ENCODE measurements at places on chromosomes 6 and 20. TPM values are rescaled to one million over a fixed set of nuclear protein-coding genes. Genes with fewer than 3 reads are reported as not detected.

- no peak for DNase-seq
Observed at GRCh38 chr20:10602221-10602871, 71.5 kb downstream of the JAG1 start.

DNA sequence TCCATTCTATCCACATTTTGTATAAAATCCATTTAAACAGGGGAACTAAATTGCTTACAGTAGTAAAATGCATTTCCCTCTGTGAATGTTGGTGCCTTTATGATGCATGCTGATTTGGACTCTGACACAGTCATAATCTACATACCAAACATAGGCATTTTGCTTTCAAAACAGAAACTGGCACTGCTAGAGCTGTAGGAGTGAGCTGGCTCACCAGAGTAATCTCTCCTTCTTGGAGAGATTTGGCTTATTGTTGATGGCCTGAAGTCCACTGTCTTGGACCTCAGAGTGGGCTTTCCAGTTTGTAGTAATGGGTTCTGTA lies 363.2 kb upstream of the FLRT3 start:
- no peak for DNase-seq

The ZC2HC1B gene
- polyA plus RNA-seq: not detected

The FAM184A gene
- polyA plus RNA-seq: 6.9 TPM

DNA sequence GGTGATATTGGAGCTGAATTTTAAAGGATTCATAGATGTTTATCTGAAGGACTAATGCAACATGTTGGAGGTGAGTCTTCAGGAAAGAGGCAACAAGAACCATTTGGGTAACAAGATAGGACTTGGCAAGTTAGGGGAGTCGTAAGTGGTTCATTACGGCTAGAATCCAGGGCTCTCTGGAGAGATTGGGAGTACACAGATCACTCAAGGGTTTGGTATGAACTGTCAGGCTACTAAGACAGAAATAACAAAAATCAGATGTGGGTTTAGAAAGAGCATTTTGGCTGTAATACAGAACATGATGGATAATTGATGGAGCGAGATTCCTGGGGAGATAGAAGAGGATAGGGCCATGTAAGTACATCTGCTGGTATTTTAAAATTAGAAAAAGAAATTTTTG lies 86.3 kb upstream of the ESR1 start:
- no peak for DNase-seq

GRCh38 chr20:16437387-16437996 lies 135.8 kb downstream of the KIF16B start:
- DNase-seq: no peak

- no peak for DNase-seq
Observed at GRCh38 chr6:128230267-128230989, 290.0 kb downstream of the PTPRK start.

DNA sequence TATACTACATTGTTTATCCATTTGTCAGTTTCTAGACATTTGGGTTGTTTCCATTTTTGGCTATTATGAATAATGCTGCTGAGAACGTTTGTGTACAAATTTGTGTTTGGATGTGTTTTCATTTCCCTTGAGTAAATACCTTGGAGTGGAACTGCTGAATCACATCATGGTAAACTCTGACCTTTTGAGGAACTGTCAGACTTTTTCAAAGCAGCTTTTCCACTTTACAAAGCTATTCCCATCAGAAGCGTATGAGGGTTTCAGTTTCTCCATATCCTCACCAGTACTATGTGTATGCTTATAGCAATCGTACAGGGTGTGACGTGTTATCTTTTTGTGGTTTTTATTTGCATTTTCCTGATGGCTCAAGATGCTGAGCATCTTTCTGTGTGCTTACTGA lies 103.7 kb downstream of the MYO6 start:
- DNase-seq: no peak

DNA sequence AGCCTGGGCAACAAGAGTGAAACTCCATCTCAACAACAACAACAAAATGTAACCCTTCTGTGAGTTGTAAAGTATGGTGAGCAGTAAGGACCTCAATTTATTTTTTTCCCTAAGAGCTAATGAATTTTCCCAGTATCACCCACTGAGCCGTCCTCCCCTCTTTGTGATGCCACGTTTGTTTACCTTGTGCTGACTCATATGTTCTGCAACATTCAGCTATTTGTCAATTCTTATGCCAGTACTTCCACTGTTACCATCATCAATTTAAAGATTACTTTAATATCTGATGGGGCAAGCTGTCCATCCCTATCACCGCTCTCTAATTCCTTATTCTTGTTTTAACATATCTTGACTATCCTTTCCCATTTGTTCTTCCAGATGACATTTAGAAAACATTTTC lies 37.5 kb downstream of the MAK start:
- no peak for DNase-seq

The SMOC2 gene
- polyA plus RNA-seq: 24.8 TPM
